ENCODE measurements at places on chromosomes 16 and 17.

GRCh38 chr17:72182371-72182873 is 61.6 kb downstream of the SOX9 start:
- no peak for DNase-seq

DNA sequence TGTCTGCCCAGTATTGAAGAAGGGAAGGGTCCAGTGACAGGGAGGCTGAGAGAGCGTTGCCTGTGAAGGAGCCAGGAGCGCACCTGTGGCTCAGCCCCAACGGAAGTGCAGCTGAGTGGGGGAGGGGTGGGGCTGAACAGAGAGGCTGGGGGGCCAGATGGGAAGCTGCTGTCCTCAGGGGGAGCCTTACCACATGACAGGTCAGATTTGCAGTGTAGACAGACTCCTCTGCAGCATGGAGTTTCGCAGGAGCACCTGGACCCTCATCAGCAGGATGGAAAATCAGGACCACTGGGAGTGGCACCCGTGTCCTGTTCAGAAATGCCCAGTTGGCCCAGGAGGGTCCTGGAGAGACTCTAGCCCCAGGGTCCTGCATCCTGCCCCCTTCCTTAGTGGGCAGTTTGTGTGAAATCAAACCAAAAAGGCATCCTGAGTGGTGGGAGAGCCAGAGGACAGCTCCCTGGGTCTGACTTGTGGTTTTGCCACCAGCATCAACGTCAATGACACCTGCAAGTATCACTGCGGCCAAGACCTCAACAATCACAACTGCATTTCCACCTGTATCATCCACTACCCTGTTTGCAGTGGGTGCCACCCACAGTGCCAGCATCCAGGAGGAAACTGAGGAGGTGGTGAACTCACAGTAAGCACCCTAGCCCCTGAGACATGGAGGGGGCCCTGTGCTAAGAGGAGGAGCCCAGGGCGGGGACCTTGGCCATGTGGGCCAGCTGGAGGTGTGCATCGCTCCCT is 7.8 kb downstream of the CD300A start:
- no peak for DNase-seq

DNA sequence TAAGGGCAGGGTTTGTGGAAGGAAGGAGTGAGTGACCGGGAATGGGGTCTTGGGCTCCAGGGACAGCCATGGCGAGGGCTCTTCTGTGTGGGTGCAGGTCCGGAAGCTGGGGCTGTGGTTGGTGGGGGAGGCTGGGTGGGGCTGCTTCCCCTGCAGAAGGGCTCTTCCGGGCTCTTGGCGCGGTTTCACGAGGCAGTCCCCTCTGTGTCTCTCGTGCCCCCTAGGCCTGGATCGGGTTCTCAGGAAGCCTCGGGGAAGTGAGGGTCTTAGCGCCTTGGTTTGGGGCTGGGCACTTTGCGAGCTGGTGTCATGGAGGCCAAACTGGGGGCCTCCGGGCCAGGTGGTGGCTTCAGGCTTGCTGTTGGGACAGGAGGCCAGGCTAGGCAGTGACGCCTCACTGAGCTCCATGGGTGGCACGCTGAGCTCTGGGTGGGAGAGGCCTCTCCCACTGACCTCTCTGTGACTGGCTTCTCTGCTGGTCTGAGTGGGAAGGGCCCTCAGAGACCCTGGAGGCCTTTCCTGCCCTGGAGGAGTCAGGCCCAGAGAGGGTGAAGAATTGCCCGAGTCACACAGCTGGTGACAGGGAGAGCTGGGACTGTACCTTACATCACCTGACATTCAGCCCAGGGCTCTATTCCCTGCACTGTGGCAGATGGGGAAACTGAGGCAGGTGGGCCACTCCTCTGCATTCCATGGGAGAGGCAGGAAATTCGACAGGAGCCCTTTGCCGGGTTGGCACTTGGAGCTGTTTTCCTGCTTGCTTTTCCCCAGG is 8.2 kb downstream of the ADCY7 start:
- DNase-seq: no peak

GRCh38 chr16:17068524-17068923 is 402.2 kb downstream of the XYLT1 start:
- DNase-seq: no peak

DNA sequence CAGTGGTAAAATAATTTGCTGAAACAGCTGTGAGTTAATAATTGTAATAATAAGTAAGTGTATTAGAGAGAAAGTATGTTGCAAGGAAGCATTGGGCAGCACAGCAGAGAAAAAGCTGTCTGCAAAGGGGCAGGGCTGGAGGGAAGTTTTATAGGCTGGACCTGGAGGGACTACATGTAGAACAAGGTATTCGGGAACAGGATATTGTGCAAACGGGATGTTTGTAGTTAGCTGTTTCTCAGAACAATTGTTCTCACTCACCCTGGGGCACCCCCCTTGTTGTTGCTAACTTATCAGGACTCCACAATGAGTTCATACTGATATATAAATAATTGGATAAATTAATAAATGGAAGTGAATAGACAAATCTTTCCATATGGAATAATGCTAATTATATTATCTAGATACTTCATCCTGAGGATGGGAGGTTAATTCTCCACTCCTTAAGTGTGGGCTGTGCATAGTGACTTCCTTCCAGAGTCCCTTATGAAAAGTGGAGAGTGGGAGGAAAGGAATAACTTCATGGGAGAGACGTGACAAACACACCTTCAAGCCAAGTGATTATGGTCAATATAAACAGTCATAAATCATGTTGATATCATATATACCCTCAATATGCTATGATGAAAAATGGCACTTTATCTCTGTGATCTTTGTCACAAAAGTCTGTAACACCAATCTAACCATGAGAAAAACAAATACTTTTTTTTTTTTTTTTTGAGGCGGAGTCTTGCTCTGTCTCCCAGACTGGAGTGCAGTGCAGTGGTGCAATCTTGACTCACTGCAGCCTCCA is 85.4 kb downstream of the PPM1E start:
- DNase-seq: no peak

GRCh38 chr16:11051879-11052808 is 107.8 kb downstream of the CLEC16A start:
- DNase-seq: no peak

- DNase-seq: no peak
Measured at GRCh38 chr16:79054211-79054984, 546.1 kb downstream of the MAF start.

DNA sequence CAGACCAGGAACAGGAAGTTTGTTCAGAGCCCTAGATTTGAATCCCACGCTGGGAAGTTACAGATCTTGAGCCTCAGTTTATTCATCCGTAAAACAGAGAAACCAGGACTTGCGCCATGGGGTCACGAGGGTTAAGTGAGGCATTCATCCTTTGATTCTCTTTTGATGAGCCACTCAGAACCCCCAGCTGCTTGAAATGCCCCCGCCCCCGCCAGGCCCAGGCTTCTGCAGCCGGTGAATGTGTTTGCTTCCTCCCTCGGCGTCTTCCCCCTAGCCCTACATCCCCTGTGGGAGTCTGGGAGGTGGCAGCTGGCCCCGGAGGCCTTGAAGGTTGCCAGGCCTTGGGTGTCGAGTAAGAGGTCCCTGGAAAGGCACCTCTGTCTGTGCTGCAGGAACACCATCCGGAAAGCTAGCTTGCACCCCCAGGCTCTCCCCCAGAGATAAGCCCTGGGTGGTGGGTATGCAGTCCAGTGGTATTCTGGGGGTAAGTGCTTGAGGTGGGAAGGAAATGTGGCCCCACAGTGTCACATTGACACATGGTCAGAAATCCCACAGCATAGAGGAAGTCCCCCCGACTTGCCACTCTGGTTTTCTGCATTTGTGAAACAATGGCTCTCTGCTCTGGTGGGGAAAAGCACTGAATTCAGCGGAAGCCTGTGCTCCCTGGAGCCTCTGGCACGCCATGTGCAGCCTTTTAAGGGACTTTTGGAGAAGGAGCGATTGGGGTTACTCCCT is 14.9 kb downstream of the IRF8 start:
- DNase-seq: no peak

DNA sequence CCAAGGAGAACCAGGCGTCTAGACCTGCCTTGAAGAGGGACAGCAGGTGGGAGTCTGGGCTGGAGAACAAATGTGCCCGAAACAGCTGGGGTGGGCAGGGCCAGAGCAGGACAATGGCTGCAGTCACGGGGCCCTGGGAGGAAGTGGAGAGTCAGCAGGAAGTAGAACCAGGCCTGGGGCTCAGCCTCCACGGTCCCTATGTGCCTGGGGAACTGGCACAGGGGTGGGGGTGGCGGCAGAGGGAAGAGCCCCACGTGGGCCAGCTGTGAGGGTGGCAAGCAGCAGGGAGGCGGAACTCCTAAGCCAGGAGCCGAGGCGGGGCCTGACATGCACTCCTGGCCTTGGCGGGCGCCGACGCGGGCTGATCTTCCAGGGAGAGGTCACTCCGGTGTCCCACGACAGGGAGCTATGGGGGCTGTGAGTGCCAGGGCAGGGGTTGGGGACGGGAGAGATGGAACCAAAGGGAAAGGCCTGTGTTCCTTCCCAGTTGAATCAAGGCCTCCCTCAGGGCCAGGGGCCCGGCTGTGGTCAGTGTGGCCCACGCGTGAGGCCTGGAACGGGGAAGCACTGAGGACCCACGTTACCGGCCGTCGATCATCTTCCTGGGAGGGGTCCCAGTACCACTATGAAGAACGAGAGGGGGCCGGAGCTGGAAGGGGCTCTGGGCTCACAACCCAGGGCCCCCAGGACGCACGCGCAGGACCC is 42.7 kb downstream of the TIMM22 start:
- no peak for DNase-seq

GRCh38 chr16:85916141-85916890 is 17.4 kb downstream of the IRF8 start:
- no peak for DNase-seq

GRCh38 chr17:55567240-55568214 is 56.3 kb upstream of the SMIM36 start:
- DNase-seq: no peak

- DNase-seq: no peak
Measured at GRCh38 chr17:40551879-40552768, 13.1 kb downstream of the CCR7 start.

- DNase-seq: no peak
Measured at GRCh38 chr17:3966720-3967363, 2.6 kb upstream of the ATP2A3 start.

GRCh38 chr17:4616476-4616875 is 25.0 kb downstream of the ALOX15 start:
- DNase-seq: no peak

DNA sequence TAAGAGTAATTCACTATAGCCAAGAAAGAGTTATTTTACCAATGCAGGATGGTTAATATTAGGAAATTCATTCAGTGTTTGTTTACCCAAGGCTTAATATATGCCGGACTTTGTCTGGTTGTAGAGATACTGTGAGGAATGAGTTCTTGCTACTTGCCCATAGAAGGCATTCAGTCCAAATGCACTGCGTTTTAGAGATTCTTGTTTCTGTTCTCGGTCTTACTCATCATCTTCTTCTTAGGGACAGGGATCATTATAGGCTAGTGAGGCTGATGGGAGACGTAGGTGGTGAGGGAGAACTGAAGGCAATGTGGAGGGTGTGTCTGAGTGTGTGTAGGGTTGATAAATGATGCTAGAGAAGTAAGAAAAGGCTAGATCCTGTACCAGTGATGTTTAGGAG is 90.7 kb downstream of the OR1D5 start:
- DNase-seq: no peak

DNA sequence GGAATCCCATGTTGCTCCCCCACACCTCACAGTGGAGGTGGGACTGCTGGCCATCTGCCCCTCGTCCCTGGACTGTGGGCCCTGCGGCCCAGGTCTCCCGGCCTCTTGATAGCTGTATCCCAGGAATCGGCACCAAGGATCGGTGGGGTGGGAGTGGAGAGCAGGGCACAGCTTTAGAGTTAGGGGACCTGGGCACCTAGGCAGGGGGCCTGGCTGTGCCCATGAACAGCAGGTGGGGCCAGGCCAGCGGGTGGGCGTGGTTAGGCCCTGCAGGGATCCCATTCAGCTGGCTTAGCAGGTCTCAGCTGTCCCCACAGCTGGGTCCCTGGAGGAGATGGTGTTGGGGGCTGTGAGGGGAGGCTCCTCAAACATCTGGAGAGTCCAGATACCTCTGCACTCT is 49.2 kb downstream of the SREBF1 start:
- DNase-seq: no peak

DNA sequence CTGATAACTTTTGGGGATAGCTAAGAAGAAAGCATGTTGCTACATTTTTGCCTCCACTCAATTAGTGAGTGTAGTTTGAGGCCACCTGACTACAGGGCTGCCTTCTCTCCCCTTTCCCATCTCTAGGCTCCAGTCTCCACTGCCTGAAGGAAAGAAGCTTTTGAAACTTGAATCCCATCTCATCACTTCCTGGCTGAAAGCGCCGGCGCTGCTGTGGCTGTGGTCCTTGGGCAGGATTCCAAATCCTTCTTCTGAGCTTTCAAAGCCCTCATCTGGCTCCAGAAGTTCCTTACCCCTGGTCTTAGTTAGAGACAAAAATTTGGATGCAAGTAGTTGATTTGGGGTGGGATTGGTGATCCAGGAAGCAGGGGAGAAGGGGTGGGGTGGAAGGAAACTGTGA is 119.4 kb downstream of the FOXL1 start:
- DNase-seq: no peak

DNA sequence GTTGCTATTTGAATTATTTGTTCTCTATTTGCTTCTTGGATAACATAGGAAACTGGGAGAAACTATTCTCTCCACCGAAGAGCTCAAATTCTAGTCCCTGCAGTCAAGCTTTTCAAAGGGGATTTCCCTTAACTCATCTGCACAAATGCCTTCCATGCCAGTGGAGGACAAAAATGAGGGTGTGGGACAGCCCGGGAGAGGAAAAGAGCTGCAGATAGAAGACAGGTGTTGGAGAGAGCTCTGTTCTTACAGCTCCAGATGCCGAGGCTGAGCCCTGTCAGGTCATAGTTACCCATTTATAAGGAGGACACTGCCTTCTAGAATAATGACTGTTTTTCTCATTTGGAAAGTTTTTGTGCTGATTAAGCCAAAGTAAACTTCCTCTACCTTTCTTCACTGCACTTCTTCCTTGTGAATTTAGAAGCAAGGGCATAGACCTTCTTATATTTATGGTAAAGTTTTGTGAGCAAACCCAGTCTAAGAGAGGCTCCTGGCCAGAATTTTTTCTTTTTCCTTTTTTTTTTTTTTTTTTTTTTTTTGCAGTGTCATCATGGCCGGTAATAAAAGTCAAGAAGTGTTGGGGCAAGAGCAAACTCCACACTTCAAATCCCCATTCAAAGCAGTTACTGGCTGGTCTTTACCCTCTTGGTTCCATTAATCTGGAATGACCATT is 177.2 kb downstream of the ABCC12 start:
- no peak for DNase-seq

GRCh38 chr17:67605256-67605912 is 112.4 kb upstream of the NOL11 start:
- no peak for DNase-seq

DNA sequence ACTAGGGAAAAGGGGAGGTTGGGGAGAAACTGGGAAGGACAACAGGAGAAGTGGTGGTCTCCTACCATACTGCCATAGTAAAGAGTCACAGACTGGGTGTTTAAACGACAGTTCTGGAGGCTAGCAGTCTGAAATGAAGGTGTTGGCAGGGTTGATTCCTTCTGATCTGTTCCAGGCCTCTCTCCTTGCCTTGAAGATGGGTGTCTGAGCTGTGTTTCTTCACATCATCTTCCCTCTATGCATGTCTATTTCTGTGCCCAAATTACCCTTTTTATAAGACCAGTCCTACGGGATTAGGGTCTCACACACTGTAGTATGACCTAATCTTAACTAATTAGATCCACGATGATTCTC is 79.8 kb upstream of the TMEM97 start:
- no peak for DNase-seq

GRCh38 chr16:2016407-2016922 is 3.1 kb upstream of the NPW start:
- no peak for DNase-seq
